ENCODE measurements at places on chromosomes 2 and 18. TPM values are rescaled to one million over a fixed set of nuclear protein-coding genes. Genes with fewer than 3 reads are reported as not detected.

The GPR45 gene
- total RNA-seq, result not detected

DNA sequence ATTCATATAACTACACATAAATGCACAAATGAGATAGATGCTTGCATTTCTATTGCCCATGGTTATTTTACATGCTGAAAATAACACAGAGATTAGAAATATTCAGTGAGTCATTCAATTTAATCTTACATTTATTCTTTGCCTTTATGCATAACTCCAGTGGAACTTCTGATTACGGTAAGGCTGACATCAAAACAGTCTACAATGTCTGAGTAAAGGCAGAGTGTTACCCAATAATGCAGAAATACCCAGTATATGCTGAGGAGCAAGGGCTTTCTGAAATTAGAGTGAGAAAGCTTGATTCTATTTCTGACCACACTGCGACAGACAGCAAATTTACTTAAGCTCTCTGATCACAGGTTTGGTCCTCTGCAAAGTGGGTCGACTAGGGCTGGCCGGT is 9.2 kb downstream of the NMI start:
- H3K27me3 ChIP-seq, result no peaks in the 10 kb centered on the region
- H3K4me1 ChIP-seq, result no peaks in the 10 kb centered on the region
- DNase-seq, result no peak

DNA sequence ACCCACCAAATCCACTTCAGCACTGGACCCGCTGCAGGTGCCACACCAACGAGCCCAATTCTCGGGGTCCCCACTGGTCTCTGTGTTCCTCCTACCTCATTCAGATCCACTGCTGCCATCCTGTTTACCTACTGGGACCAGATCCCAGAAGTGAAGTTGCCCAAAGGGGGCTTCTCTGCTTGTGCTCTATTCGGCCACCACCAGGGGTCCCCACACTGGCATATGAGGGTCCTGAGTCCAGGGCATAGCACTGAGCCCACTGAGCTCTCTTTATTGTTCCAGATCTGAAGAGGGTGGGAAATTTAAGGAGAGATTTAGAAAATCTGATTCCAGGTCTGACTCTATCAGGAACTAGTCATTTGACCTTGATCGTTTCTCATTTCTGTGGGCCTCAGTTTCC is 2.4 kb downstream of the GPR45 start:
- H3K27ac ChIP-seq, result no peak overlapping the region
- H3K4me1 ChIP-seq, result no peaks in the 10 kb centered on the region
- H3K36me3 ChIP-seq, result no peaks in the 10 kb centered on the region
- no peaks in the 10 kb centered on the region for H3K27me3 ChIP-seq

DNA sequence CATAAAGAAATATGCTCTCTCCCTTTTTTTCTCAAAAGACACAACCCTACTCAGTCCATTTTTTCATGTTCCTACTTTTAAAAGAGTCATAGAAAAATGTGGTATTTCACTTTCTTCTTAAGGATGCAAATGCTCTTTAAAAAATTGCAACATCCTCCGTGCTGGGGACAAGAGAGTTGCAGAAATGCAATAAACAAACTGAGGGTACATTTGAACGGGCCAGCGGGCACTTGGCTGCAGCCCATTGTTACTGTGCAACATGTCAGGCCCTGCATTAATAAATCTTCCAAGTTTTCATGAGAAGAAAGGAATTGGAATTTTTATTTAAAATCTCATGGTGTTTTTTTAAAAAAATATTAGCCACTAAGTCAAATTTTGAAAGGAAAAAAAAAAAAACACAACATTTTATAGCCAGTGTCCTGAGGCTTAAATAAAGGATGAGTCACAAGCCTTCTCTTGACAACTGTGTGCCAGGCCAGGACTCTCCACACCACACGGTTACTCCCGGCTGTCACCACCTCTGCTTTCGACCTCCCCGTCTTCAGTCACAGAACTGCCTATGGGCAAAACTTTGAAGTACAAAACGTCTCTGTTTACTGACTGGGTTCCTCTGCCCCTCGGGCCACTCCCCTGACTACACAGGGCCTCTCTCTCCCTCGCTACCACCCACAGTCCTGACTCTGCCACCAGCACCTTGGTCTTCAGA is 57.5 kb upstream of the MFF start:
- no peaks in the 10 kb centered on the region for H3K27me3 ChIP-seq
- no peak for DNase-seq
- no peaks in the 10 kb centered on the region for H3K36me3 ChIP-seq
- no peaks in the 10 kb centered on the region for H3K4me1 ChIP-seq
- H3K27ac ChIP-seq, result no peak overlapping the region

The POTEI gene
- total RNA-seq, result 0.24 TPM

The NDC80 gene
- 1.1 TPM for total RNA-seq

The VIL1 gene
- total RNA-seq, result 0.41 TPM

The DIPK1C gene
- not detected for total RNA-seq

The CXCR4 gene
- 55.1 TPM for total RNA-seq
